ENCODE measurements at places on chromosomes 11 and 22.

GRCh38 chr11:9049959-9050358, 41.4 kb downstream of the SCUBE2 start:
- no peak for DNase-seq

DNA sequence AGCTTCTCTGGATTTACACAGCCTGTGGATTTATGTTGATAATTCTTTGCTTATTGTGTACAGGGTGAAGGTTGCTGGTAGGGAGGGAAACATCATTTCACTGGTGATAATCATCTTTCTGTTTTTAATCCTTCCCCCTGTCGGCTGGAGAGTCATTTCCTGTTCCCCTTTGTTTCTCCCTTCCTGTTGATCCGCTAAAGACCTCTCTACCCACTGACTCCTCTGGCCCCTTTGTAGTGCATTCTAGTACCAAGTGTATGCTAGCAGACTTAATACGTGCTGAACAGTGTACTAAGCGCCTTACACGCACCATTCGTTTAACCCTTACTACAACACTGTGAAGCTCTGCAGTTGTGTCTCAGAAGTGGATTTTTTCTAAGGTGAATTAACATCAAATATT, 19.0 kb upstream of the OR9Q1 start:
- no peak for DNase-seq

- DNase-seq: peak; percentile 31
These were observed 1236.4 kb downstream of the FAM181B start for GRCh38 chr11:81497202-81497804.

GRCh38 chr11:10500757-10501684, 40.0 kb downstream of the RNF141 start:
- DNase-seq: no peak

DNA sequence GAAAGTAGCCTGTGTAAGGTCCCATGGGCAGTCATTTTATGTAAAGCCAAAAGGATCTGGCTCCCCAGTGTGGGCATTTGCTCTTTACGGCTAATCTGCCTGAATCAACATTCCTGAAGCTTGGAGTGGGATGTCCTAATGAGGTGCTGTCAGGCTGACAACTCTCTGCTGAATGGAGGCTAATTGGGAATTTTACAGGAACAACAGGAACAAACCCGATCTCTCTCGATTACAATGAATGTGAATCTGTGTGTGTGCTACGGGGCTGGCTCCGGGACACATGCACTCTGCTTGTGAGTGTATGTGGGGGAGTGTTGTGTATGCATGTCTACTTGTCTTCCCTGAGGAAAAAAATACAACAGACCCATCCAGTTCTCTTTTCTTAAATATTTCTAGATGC, 415.2 kb downstream of the TENM4 start:
- no peak for DNase-seq

- no peak for DNase-seq
These were observed 21.6 kb downstream of the MGAT3 start for GRCh38 chr22:39478441-39478850.

DNA sequence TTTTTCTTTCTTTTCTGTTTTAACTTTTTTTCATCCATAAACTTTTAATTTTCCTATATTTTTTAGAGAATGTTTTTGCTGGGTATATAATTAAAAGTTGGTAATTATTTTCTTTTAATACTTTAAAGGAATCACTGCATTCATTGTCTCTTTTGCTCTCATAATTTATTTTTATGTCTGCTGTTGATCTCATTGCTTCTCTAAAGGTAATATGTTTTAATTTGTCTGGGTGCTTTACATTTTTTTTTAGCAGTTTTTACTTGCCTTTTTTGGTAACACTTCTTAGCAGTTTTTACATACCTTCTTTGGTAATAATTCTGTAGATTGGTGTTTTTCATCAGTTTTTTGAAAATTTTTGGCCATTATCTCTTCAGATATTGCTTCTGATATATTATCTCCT, 89.4 kb upstream of the BMAL1 start:
- no peak for DNase-seq

DNA sequence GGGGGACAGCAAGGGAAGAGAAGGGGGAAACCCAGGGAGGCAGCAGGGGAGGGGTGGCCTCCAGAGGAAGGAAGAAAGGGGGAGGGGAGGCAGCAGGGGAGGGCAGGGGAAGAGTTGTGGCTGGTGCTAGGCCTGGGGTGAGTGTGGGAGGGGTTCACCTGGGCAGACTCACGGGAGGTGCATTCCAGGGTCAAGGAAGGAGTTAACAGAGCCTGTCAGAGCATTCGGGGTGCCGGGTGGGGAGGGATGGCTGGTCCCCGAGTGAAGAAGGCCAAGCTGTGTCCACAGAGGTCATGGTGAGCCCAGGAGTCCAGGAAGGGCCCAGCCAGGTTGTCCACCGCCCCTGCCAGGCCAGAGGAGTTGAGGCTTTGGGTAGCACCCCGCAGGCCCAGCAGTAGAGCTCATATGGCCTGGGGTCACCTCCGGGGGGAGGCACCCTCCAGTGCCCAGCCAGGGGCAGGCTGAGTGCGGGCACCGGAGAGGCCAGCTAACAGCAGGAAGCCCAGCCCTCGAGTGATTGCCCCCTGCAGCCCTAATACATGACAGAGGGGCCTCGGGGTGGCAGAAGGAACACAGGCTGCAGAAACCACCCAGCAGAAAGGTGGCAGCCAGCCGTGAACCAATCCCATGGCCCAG, 31.1 kb upstream of the PPARA start:
- no peak for DNase-seq

DNA sequence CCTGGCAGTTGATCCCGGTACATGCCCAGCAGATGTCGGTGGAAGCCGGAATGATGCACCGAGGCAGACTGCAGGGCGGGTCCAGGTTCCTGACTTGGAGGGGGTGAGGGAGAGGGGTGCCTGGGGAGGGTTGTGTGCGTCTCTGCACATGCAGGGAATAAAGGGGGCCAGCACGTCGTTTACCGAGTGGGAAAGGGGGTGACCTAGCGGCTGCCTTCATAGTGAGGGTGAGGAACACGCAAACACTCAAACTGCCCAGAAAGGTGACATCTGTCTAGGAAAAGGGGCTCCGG, 801.7 kb downstream of the TBC1D22A start:
- no peak for DNase-seq

GRCh38 chr22:28013611-28014010, 94.6 kb upstream of the PITPNB start:
- DNase-seq: no peak

DNA sequence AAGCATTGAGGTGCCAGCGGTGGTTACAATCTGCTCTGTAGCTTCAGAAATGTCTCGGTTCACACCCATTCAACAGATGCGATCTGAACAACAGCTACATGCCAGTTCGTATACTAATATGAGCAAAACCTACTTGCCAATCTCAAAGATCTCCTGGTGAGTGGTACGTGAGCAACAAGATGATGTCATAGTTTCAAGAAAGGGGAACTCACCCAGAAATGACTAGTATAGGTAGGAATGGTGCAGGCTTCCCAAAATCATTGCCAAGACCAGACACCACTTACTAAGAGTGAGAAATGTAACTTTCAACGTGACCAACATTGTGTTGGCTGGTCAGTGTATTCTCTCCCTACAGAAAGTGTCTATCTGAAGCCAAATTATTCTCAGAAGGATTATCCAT, 31.1 kb downstream of the OR6Q1 start:
- DNase-seq: no peak

GRCh38 chr22:22928666-22929380, 41.2 kb downstream of the IGLL5 start:
- peak; percentile 99 for DNase-seq

DNA sequence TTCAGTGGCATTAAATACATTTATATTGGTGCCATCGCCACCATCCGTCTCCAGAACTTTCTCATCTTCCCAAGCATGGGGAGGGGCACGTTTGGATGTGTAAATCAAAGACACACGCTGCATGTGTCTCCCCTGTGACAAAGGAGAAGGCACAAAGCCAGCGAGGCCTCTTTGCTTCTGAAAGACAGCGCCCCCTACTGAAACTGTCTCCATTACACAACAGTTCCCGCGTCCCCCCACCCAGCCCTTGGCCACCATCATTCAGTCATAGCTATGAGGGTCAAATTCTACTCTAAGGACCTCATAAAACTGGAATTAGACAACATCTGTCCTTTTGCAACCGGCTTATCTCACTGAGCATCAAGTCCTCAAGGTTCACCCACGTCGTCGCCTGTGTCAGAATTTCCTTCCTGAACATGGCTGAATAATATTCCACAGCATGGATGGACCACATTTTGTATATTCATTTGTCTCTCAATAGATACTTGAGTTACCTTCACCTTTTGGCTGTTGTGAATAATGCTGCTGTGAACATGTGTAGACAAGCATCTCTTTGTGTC, 64.8 kb downstream of the IGF2 start:
- DNase-seq: no peak

Measured in inflammatory macrophage (primary cell).